Activated CD4-positive, CD25-positive, alpha-beta regulatory T cell (primary cell): ENCODE measurements at places on chromosomes 16 and 17.
A peak's percentile ranks its signal among the peaks of the same experiment; 100 is the strongest.

- DNase-seq, result no peak
Observed at GRCh38 chr16:11615748-11616447, 29.2 kb upstream of the LITAF start.

DNA sequence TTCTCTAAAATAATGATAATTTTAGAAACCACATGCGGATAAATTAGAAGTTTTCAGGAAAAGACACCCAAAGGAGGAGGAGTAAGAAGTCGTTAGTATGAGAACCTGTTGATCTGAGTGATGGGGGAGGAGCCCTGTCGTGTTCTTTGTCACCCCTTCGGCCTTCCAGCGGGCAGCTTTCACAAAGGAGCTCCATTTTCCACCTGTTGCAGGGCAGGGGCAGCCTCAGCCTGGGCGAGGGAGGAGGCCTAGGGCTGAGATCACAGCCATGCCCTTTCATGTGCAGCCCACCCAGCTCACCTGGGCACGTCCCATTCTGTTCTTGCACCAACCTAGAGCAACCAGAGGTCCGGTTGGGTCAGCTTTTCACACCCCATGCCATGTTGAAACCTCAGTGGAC lies 5.3 kb downstream of the DUSP14 start:
- no peak for DNase-seq

DNA sequence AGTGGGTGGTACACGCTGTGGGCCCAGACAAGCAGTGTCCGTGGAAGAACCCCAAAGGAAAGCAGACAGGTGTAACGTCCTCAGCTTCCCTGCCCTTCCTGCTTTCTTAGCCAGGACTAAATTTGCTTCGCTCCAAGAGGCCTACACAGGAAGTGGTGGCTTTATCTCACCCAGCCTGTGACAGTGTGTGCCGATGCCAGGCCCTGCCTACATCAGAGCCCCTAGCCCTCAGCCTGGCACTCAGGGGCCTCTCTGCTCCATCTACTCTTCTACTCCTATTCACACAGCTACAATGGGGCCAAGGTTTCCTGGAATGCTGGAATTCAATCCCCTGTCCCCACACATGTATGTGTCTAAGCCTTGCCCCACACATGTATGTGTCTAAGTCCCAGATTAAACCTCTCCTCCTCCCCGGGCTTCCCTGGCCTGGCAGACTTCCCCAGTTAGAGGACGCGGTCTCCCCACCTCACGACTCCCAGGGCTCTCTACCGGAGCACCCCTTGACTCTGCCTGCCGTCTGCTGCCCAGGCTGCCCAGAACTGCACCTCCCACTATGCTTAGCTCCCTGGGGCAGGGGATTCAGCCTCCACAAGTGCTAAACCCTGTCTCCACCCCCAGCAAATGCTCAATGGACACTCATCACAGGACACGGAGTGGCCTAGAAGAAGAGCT lies 8.2 kb downstream of the PGAP3 start:
- DNase-seq, result peak; percentile 15

GRCh38 chr16:64977206-64977920 lies 144.5 kb downstream of the CDH11 start:
- DNase-seq, result no peak

DNA sequence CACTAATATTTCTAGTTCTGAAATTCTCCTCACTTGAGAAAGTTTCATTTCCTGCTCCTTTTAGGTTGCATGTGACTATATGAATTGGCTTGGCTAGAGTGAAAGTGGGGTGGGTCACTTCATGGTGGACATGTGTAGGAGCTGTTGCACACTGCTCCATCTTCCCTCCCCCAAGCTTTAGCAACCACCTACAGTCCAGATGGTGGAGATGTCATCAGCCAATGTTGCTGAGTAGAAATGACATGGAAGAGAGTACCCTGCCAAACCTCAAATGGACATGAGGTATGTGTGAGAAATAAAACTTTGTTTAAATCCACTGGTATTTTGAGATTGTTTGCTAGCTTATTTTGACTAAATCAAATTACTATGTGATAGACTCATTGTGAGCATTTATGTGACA lies 281.5 kb downstream of the CA10 start:
- DNase-seq, result no peak

GRCh38 chr17:5485270-5486205 lies at the start of gene DERL2:
DERL2 (minus strand) TSS chr17:5486178; CDS start chr17:5486161, 17 bp downstream.
- no peak for DNase-seq
